Aorta (tissue), 5 donors: ENCODE measurements at places on chromosomes 1 and 21.

DNA sequence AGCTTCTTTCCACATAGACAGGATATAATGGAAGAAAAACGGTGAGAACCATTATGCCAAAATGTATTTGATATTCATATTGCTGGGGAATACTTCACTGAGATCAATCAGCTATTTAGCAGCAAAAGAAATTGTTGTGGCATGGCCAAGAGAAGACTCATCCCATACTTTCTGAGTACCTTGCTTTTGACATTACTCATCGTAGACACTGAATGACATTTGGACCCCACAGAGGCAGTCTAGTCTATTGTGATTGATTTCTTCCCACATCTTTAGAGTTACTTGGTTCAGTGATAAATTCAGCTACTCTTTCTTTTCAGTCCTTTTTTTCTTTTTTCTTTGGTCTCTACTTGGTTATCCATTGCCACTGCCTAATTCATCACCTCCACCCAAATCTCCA, 22.1 kb downstream of the ATP1B1 start:
- DNase-seq, result no peak

- no peak for DNase-seq
Measured at GRCh38 chr1:201399352-201400126, 415 bp upstream of the LAD1 start.

GRCh38 chr1:38293567-38293966, 247.0 kb upstream of the POU3F1 start:
- DNase-seq, result no peak

DNA sequence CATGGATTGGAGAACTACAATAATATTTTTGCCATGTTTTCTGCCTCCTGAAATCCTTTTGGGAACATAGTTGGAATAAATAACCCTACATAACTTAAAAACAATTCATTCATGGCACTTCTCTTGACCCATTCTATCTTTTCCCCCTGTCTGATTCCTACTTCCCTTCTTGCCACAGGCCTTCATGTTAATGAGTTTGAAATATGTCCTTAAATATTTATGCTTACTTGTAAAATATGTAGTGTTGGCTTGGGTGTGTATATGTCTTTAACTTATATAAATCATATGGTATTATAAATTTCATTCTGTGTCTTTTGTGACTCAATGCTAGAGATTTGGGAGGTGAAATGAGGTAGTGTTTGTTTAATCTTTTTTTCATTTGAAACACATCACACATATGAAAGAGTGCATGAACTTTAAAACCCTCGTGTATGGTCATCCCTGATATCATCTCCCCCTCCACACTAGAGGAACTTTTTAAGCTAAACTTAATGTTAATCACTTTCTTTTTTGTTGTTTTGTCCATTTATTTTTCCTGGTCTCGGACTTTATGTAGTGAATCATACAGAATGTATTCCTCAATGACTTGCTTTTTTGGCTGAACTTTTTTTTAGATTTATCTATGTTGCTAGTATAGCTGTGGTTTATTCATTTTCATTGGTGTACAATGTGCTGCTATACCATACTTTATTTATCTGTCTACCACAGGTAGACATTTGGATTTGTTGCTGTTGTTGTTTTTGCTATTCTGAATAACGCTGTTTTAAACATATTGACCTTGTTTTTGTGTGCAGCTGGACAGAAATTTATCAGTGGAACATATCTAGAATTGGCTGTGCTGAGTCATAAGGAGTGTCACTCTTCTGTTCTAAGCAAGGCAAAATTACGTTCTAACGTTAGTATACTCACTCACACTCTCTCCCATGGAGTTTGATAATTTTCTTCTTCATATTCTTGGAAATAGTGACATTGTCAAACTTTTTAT, 441.6 kb downstream of the PLPP3 start:
- no peak for DNase-seq

- no peak for DNase-seq
Measured at GRCh38 chr21:14617040-14617393, 70.9 kb upstream of the SAMSN1 start.

DNA sequence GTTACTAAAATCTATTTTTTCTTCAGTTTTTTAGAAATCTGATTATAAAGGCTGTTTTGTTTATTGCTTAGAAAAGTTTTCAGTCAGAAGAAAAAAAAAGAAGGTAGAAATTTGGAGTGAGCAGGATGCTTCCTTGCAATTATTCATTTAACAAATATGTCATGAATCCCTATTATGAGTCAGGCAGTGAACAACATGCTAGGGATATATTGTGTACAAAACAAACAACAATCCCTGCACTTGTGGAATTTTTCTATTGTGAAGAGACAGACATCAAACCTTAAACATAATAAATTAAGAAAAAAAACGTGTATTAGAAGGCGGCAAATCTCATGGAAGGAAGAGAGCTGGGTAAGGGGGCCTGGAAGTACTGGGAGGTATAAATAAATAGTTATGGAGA, 664.1 kb upstream of the CAMK1G start:
- no peak for DNase-seq

GRCh38 chr1:182391028-182391361, 595 bp downstream of the GLUL start:
- no peak for DNase-seq

DNA sequence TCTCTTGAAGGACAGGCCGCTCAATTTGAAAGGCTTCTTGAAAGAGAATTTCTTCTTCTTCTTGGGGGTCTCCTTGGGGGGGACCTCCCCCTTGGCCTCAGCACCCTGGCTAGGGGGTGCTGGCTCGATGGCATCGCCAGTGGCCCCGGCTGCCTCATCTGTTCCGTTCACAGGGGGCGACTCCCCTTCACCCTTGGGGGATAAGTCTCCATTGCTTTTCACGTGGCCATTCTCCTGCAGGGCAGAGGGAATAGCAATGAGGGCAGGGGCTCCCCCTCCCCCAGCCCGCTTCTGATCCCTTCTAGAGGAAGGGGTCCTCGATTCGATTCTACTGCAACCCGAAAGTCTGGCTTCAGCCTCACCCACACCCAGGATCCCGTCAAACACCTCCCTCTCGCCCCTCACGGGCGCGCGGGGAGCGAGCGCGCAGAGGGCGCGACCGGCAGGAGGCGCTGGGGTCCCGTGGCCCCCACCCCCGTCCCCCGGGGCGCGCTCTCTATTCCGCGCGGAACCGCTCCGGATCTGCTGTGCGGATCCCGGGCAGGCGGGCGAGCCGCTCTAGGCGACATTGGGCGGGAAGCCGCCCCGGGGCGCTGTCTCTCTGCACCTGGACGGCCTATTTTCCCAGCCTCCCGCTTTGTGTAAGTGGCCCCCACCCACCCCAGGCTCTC, 1.0 kb downstream of the MARCKSL1 start:
- DNase-seq, result peak; percentile 85

- no peak for DNase-seq
Measured at GRCh38 chr1:41696381-41696780, 211.9 kb upstream of the EDN2 start.

- DNase-seq, result no peak
Measured at GRCh38 chr1:241271427-241271826, 85.6 kb downstream of the RGS7 start.

DNA sequence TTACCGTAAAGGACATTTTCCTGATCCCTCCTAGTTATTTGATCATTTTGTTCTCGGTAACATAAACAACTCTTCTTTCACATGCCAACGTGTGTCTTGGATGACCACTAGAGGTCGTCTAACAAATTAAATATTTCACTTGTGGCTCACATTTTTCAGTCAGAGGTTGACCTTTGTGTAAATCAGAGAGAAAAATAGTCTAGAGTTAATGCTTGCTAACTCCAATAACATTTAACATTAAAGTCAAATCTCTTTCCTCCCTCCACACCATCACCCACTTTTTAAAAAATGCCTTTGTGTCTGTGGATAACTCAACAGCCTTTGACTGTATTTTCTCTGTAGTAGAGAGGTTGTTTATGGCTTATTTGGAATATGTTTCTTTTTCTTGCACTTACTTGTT, 220.5 kb upstream of the B3GALT2 start:
- DNase-seq, result no peak

DNA sequence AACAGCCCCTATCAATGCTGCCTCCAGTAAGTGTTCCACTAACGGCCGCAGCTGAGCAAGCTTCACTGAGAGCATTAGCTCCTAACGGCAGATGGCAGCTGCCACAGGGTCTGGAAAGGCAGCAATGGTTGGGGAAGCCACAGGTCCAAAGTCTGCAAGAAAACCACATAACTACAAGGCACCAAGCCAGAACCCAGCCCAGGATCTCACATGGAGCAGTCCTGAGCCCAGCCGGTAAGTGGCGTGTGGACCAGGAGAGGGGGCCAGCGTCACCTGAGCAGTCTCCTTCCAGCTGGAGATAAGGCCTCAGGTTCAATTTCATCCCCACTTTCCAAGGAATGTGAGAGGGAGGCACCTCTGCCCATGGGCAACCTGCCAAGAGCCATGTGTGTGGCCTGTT, 13.2 kb downstream of the SYT2 start:
- no peak for DNase-seq

- DNase-seq, result no peak
Measured at GRCh38 chr21:35071347-35071746, 22.2 kb upstream of the RUNX1 start.

- DNase-seq, result peak; percentile 31
Measured at GRCh38 chr1:159919236-159919865, 6.0 kb downstream of the TAGLN2 start.

- DNase-seq, result no peak
Measured at GRCh38 chr1:45423906-45424678, 66.9 kb downstream of the TESK2 start.

- DNase-seq, result peak; percentile 74
Measured at GRCh38 chr1:38005195-38006007, at the start of gene FHL3. Gene FHL3 (minus strand): TSS chr1:38005514. CDS start chr1:37999412, 6,102 bp downstream.

DNA sequence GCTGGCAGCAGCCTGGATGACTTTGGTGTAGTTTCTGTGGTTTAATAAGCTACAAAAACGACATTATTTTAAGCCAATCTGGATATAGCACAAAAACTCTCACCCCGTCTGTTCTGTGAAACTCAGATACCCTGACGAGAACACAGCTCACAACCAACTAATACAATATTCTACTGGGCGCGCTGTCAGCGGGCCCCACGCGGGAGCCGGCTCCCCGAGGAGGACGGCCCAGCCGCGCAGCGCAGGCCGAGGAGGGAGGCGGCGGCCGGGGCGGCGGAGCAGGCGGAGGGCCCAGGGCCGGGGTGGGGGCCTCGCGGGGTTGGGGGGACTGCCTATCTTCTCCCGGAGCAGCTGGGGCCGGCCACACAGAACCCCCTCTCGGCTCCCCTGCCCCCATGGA, 87.2 kb upstream of the POU3F1 start:
- DNase-seq, result no peak

GRCh38 chr1:53481456-53481855, 22.3 kb downstream of the DMRTB1 start:
- DNase-seq, result no peak

- DNase-seq, result no peak
Measured at GRCh38 chr1:96521994-96522760, 199.4 kb upstream of the PTBP2 start.

- peak; percentile 84 for DNase-seq
Measured at GRCh38 chr1:156385534-156386031, 16.6 kb downstream of the RHBG start.

DNA sequence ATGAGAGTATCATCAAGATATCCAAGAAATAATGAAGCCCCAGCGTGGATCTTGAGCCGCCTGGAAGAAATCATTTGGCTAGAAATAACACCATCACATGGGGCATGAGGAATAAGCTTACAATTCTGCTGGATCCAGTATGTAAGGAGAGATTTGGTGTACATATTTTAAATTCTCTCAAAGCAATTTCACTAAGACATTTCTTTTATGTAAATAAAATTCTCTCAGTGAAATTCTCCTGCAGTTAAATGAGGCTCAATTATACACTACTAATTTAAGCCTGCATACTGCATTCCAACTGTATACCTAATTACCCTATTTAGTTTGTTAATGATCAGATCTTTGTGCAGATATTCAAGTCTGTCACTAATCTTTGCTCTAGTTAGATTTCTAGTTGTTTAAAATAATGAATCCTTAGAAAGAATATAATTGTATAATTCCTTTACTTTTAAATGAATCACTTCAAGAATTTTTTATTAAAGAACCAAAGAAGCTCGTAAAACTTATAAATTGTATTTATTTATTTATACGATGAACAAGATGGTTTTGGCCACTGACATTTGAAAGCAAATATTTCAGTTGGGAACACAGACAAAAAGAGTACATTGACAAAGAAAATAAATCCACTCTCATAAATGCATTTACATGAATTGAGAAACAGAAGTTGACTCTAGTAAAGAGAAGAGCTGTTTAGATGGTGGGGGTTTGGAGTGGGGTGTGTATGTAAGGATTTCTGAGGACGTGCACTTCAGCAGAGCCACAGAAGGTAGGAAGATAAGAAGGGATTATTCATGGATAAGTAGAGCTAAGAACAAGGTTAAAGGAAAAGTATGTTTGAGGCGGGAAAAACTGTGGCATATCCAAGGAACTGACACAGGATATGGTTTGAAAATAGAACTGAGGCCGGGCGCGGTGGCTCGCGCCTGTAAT, 466.8 kb downstream of the DSCAM start:
- DNase-seq, result no peak

- DNase-seq, result no peak
Measured at GRCh38 chr1:203382026-203382425, 31.1 kb upstream of the FMOD start.

- DNase-seq, result no peak
Measured at GRCh38 chr21:34615487-34615814, 538 bp upstream of the RCAN1 start.

- no peak for DNase-seq
Measured at GRCh38 chr1:116457946-116458604, 85.0 kb downstream of the ATP1A1 start.

- no peak for DNase-seq
Measured at GRCh38 chr1:202037706-202038296, 27.4 kb downstream of the ELF3 start.

GRCh38 chr1:38833146-38833545, 26.4 kb downstream of the RRAGC start:
- no peak for DNase-seq

DNA sequence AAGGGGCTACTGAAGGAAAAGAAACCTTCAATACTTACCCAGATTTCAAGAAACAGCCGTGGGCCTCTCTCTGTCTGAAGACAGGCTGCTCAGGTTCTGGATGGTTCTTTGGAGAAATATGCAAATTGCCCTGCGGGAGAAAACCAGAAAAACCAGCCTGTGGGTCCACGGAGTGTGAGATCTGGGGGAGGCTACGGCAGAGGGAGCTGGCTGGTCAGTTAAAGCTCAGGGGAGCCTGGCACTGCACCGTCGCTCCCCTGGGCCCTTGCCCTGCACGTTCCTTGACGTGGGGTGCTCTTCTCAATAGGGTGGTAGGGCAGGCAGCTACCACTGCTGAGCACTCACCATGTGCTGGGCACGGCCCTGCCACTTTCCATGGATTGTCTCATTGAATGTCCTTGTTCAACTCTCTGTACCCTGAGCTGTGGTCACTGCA, 12.7 kb downstream of the TMCO4 start:
- DNase-seq, result no peak

- DNase-seq, result no peak
Measured at GRCh38 chr1:246608616-246609376, 42.5 kb downstream of the CNST start.

GRCh38 chr1:230982696-230983095, 3.8 kb downstream of the ARV1 start:
- DNase-seq, result no peak

- DNase-seq, result no peak
Measured at GRCh38 chr1:170698301-170699275, 34.7 kb downstream of the PRRX1 start.

- DNase-seq, result peak; percentile 92
Measured at GRCh38 chr1:67535474-67535873, 105.3 kb upstream of the SERBP1 start.
